ENCODE measurements at places on chromosomes 6 and 20. TPM values are rescaled to one million over a fixed set of nuclear protein-coding genes. Genes with fewer than 3 reads are reported as not detected.

DNA sequence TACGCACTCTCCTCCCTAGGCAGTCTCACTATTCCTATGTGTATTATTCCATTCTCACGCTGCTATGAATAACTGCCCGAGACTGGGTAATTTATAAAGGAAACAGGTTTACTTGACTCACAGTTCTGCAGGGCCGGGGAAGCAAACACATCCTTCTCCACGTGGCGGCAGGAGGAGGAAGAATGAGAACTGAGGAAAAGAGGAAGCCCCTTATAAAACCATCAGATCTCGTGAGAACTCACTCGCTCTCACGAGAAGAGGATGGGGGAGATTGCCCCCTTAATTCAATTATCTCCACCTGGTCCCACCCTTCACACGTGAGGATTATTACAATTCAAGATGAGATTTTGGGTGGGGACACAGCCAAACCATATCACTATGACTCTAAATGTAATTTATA, 61.9 kb downstream of the ECT2L start:
- DNase-seq = no peak

SLC35F1 gene
- 0.18 TPM for total RNA-seq

DNA sequence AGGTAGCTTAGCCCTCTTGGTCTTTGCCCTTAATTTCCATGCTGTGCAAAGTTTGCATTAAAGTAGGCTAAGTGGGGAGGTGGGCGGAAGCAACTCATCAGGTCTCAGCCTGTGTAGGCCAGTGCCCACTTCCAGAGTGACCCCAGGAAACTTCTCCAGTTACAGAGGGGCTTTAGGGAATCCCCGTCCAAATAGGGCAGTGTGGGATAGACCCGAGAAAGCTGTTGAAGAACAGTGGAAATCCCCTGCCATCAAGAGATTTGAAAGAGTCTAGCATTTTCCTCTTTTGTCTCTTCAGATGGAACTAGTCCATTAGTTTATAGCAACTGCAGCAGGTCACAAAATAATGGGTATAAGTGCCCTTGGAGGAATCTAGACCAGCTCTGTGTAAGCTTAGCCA, 20.2 kb downstream of the SF3B5 start:
- DNase-seq = no peak

DNA sequence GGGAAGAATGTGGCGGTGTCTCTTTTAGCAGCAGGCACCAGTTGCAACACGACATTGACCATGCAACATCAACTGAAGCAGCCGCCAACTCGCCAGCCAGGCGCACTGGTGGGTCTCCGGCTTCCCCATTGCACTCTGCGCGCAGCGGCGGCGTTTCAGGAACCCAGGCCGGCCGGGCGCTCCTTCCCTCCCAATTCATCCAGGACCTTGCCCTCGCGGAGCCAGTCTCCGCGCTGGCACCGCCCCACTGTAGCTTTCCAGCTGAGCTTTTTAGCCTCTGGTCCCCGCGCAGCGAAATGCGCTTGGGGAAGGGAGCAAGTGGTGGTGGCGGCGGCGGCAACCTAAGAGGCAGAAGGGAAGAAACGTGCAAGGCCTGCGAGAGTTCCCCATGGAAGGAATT, 297.9 kb upstream of the RIMS1 start:
- no peak for DNase-seq

DCDC2 gene
- total RNA-seq = 0.23 TPM

DNA sequence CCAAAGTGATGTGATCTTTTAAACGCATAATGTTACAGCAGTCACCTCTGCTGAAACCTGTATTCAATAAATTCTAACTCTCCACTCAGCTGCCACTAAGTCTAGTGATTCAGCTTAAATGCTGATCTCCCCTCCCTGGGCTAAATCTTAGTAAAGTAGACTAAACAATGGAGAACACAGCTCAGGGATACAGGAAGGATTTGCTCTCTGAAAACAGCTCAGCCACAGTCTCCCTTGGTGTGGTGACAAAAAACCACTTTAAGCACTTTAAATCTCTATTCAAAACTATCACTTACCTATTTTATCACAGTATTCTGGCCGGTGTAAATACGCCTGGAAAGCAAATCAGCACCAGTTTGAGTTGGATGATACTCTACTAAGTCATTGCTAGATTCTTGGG, 130.6 kb downstream of the RFX6 start:
- no peak for DNase-seq

- no peak for DNase-seq
Observed at GRCh38 chr20:20888266-20888656, 175.8 kb upstream of the RALGAPA2 start.

HSPA12B gene
- total RNA-seq = not detected

ADRM1 gene
- total RNA-seq = 103 TPM

DNA sequence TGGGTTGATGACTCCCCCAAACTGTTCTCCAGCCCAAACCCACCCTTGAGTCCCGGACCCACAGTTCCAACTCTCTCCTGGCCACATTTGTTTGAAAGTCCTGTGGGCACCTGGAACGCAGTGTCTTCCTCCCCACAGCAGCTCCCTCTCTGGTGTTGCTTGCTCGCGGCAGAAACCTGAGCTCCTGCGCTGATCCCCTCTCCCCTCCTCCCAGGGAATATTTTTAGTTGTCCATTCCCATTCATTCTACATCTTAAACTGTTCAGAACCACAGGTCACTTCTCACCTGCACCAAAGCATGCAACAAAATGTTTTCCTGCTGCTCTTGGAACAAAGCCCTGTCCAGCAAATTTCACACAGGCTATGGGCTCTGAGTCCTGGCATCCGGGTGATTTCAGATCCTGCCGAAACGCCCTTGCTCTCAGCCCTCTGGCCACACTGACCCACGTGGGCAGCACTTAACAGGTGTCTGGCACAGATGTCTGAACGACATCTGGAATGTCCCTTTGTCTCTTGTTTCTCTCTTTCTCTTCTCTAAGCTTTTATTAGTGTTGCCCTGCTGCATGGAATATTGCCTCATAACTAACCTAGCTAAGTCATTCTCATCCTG, 27.0 kb upstream of the PMEPA1 start:
- DNase-seq = no peak

CYP24A1 gene
- total RNA-seq = 0.07 TPM

Data from activated CD4-positive, alpha-beta T cell treated with anti-CD3 and anti-CD28 coated beads for 36 hours (primary cell).